Naive thymus-derived CD8-positive, alpha-beta T cell (primary cell): ENCODE measurements at places on chromosomes 5 and 9. TPM values are rescaled to one million over a fixed set of nuclear protein-coding genes. Genes with fewer than 3 reads are reported as not detected.

DNA sequence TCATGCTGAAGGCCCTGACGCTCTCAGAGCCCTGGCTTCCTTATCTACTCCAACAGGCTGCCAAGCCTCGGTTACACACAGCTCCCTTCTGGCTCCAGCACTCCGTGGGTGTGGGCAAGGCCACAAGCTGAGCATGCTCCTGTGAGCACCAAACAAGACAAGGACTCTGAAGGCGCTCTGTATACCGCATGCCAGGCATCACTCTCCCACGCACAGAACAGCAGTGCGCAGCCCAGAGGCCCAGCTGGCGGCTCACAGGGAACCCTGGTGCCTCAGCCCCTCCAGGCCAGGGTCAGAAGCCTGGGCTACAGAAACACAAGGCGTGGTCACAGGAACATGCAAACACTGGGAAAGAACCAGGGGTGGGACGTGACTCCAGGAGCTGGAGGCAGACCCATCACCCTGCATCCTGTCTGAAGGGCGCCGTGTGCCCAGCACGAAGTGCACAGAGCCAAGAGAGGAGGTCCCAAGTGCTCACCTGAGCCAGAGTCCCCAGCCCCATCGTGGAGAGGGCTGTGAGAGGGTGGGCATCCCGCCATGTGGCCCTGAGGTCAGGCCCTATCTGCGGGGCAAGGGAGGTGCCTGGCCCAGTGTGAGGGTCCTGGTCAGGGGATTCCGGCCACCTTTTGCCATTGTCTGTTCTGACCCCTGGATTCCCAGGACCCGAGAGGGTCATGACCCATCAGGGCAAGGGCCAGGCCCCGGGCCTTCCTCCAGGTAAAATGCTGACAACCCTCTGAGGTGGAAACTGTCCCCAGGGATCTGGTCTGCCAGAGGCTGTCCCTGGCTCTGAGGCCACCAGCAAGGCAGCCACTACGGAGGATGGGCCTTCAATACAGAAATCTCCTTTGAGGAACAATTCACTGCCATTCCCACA is 54.7 kb downstream of the COL23A1 start:
- DNase-seq = no peak

DNA sequence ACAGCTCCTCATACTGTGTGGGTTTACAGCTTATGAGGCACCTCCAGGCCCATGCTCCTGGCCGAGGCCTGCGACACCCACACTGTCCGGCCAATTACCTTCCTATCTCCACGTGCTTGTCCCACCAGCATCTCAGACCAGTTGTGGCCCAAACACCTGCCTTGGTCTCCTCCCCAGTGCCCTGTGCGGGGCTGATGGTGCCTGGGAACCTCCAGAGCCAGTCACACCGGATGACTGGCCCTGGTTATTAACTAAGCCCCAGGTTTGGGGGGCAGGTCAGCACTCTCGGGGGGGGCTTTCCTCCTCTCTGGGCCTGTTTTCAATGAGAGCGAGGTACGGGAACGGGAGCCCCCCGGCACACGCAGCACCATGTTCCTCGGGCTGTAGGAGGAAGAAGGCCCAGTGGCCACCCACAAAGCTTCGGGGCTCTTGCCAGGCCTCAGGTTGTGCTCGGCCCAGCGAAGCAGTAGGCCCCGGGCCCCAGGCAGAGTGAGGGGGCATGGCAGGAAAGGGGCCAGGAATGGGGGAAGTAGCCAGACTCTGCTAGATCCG is 76.0 kb upstream of the PHYKPL start:
- no peak for DNase-seq

DNA sequence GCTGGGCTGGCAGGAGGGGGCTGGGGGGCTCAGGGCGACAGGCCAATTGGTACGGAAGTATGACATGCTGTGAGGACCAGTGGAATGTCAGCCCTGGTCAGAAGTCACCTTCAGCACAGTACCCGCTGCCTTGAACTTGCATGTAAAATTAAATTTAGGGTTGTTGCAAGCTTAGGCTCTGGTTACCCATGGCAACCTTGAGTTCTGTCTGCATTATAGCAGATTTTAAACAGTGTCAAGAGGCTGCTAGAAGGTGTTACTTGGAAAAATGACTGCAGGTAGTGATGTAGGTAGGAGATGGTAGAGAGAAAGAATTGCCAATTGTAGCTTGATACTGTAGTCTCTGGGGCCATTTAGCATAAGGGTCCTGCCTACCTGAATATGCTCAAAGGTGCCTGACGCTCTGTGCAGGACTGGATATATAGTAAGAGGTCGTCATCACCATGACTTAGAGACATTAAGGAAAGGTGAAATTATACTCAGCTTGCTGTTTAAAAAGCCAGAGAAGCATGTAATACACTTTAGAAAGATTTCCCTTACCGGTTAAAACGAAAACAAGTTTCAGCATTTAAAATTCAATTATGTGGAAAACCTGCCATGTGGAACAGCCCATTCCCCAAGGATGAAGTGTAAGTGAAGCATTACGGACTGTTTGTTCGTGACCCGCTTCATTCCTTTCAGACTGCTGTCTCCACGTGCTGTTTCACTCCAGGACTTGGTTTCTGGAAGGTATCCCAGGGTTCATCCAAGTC is 169.0 kb downstream of the PDZD2 start:
- no peak for DNase-seq

Gene MYOT
- polyA plus RNA-seq = not detected

DNA sequence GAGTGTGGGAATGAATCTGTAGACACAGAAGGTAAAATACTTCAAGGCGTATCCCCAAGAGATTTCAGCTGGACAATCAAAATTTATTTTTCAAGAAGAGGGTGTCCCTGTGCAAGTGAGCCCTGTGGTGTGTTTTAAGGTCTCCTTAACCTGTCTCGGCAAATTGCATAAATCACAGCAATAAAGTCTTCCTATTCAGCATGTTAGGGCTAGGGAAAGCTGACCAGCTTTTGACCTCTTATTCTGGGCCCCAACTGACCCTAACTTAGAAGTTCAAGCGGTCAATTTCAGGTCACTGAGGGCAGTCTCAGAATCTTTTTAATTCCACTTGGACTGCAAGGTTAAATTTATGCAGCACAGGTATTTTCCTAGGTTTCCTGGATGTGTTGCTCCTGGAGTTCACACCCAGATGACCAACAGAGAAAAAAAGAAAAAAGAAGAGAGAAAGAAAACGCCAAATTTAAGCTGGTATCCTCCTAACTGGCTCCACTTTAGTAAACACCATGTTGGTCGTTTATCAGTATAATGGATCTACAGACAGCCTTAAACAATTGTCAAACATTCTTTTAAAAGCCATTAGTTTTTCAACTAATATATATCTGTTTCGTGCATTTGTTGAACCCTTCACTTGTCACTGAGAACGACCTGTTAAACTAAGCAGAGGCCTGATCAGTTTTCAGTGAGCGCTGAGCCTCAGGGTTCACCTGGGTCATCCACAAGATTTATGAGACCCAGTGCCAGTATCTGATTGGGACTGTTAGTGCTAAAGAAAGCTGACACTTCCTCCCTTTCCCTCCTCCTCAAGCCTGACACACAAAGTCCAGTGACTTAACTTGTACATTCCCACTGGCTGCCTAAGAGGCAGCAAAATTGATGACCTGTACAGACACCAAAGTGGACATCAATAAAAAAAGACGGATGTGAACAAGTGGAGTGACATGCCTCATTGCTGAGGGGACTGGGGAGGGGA is 546.1 kb downstream of the NR2F1-AS1 start:
- DNase-seq = no peak

GRCh38 chr5:161546470-161547301 is at the start of gene GABRB2:
GABRB2 (minus strand) TSS chr5:161546725; CDS start chr5:161546643, 82 bp downstream.
- DNase-seq = no peak

DNA sequence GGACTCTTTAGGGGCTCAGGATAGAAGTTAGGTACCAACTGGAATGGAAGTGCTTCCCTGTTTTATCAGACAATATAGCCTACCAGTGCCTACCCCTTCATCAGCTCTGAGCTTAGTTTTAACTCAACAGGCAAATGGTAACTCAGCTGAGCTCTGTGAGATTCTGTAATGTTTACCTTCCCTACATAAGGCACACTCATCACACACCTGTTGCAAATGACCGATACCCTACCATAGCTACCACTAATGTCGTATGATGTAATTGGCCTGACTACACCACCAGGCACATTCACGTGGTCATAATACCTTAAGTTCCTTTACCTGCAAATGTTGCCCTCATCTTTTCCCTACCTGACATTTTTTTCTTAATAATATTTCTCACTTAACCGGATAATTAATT is 254.8 kb downstream of the ADGRV1 start:
- no peak for DNase-seq

- no peak for DNase-seq
Observed at GRCh38 chr9:124180557-124180956, 77.2 kb upstream of the NEK6 start.

- no peak for DNase-seq
Observed at GRCh38 chr5:167623354-167623753, 668.1 kb upstream of the WWC1 start.

Gene TPPP
- not detected for polyA plus RNA-seq
